GF-D8 (cell line): ENCODE measurements at places on chromosomes 7 and 10.

DNA sequence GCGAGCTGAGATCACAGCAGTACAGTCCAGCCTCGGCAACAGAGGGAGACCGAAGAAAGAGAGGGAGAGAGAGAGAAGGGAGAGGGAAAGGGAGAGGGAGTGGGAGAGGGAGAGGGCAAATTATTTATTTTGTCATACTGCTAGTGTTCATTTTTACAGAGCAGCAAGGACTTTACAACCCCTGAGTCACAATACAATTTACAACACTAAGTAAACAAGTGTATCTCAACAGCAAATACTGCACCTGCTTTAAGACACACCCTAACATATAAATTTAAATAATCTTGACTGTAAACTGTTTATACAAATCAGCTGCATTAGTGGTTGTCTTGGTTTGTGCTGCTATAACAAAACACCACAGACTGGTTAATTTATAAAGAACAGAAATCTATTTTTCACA lies 27.2 kb downstream of the HTR5A start:
- no peak for DNase-seq

DNA sequence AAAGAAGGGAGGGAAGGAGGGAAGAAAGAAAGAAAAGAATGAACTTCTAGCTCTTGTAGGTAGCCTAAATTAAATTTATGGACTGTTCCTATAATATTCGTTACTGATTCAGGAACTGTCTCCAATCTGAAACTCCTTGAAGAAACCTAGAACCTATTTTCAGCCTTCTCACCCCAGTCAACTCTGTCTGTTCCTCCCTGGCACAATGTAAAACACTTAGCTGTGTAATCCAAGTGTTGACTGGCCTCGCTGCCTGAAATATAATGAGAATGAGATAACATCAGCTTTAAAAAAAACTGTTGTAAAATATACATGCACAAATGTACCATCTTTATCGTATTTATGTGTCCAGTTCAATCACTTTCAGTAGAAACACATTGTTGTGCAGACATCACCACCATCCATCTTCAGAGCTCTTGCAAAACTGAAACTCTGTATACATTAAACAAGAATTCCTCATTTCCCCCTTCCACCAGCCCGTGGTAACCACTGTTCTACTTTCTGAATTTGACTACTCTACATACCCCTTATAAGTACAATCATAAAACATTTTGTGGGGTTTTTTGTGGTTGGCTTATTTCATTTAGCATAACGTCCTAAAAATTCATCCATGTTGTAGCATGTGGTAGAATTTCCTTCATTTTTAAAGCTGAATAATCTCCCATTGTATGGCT lies 6.3 kb upstream of the C7orf33 start:
- DNase-seq: no peak

DNA sequence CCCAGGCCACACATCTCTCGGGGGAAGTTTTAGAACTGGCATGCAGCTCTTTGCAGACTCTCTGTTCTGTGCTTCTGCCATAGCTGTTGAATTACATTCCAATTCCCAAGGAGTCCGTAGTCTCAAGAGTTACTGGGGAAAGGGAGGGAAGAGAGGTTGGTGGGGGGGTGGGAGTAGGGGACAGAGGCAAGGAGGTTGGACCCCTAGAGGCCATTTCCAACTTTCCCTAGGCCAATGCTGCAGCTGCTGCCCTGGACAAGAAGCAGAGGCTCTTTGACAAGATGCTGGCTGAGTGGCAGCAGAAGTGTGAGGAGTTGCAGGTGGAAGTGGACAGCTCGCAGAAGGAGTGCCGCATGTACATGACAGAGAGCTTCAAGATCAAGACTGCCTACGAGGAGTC lies 23.8 kb downstream of the MYH16 start:
- DNase-seq: no peak

GRCh38 chr7:5870311-5870710 lies 10.3 kb upstream of the OCM start:
- DNase-seq: no peak

DNA sequence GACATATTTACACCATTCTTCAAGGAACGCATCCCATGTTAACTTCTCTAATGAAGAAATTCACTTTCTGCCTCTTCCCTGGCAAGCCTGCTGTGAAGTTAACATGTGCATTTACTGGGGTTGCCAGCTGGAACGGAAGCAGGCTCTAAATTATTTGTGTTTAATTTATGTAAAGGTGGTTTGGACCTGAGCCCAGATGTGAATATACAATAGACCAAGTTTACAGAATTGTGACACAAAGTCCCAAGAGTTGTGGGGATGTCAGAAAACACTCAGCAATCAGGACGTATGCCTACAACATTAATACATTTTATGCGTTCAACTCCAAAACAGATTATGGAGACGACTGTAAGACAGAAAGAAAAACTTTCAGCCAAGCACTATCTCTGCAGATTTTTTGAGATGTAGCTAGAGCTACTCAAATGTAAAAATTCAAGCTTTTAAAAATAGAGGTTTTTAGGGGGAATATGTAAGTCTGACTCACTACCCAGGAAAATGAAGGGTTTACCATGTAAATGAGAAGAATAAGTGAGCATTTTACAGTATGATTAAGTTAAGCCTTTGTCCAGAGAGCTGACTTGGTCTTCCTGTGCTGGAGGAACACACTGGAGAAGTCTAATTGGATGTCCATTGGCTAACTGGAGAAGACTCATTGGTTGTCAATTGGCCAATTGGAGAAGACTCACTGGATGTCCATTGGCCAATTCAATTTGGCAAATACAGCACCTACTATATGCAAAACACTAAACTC lies 19.5 kb downstream of the NRP1 start:
- no peak for DNase-seq

DNA sequence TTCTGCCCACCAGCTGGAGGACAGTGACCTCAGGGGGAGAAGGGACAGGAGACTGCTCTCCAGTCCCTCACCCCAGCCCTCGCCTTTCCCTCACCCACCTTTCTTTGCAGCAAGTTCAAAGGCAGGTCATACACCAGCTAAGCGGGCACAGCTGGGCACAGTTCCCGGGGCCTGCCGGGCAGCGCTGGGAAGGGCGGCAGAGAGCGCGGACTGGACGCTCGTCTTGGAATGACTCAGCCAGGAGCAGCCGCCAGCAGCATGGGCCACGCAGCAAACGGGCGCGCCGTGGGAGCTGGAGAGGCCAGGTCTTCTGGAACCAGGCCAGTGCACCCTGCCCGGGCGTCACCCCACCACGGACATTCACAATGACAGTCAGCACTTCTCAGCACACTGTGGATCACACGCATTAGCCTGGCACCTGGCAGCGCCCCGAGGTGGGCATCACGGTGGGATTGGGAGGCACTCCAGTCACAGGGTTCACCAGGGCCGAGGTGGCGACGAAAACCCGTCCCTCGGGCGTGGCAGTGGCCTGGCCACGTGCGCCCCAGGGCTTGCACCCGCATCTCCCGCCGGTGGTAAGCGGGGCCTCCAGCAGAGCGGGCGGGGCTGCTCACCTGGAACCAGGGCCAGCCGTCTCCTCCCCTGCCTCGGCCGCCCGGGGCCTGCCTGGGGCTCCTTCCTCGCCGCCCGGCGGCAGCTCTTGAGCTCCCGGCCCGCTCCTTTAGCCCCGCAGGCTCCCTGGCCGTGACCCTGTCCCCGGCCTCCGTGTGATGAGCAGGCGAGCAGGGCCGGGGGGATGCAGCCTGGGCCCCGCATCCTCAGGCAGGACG lies 29.0 kb upstream of the WDFY4 start:
- DNase-seq: no peak

DNA sequence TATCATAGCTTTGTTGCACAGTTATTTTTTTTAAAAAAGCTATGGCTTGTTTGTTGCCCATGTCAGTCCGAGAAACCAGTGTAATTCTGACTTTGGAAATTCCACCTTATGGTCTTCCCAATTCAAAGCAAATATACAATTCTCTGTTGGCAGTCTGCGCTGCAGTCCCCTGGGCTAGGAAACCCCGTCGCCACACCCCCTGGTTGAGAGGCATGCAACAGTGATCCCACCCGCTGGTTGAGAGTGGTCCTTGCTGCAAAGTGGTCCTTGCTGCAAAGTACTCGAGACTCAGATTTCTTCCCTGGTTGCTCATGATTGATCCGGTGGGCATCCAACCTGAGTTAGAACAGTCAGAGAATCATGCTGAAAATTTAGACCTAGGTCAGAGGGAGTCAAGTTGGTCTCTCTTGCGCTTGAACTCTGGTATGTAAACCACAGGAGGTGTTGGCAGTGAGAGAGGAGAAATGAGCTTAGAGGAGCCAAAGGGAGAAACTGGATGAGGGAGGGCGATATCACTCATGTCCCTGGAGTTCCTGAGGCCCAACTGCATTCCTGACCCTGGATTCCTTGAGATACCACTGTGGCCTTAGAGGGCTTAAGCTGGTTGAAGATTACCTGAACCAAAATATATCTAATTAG lies 45.0 kb upstream of the STK17A start:
- no peak for DNase-seq

DNA sequence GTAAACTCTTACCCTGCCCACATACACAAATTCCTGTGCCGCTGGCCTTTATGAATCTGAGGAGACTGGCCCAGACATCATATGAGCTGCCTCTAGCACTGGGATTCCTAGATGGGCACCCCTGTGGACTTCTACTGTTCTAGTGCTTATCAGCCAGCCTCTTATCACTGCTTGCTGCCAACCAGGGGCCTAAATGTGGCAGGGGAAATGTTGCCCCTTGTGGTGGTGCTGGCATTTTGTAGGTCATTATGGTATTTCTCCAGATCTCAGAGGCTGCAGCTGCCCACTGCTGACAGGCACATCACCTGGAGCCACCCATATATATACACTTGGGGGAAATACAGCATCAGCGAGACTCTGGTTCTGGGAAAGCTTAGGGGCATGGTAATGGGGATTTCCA lies 5.4 kb downstream of the SFR1 start:
- peak; percentile 12 for DNase-seq

GRCh38 chr10:4028027-4028471 lies 243.0 kb upstream of the KLF6 start:
- no peak for DNase-seq

DNA sequence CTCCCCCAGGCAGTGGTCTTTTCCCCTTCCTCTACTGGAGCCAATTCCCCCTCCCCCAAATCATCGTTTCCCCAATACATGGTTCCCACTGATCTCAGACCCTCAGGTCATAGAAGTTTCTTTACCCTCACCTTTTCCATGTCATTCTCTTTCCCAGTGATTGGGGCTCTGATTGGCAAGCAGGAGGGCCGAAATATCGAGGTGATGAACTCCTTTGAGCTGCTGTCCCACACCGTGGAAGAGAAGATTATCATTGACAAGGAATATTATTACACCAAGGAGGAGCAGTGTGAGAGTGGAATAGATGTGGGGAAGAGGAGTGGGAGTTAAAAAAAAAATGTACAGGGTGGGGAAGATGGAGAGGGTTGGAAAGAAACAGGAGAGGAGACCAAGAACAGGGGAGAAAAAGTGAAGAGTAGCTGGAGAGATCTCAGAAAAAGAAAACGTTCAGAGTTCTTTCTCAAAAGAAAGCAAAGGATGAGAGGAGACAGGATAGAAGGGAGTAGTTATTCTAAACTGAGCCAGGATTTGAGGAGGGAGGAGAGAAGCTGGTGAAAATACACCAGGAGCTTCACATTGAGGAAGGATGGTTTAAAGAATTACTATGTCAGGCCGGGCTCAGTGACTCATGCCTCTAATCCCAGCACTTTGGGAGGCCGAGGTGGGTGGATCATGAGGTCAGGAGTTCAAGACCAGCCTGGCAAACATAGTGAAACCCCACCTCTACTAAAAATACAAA lies 858 bp downstream of the COPS6 start:
- DNase-seq: no peak

DNA sequence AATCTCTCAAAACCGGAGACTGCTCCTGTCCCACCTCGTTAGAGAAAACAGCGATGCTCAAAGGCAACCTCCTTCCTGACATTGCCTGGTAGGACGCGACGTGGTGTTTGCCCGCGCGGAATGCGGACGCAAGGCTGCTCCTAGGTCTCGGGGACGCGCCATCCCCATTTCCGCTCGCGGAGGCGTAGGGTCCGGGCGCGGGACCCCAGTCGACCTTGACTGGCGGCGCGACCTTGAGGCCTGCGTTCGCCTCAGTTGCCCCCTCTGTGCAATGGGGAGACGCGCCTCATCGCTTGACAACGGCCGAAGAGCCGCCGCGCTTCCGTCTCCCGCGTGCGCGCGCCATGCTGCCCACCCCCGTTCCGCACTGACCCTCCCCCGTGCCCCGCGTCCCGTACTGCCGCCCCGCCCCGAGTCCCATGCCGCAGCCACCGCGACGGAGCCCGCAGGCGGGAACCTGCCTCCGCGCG lies 412 bp upstream of the PPIA start:
- DNase-seq: peak; percentile 71

GRCh38 chr10:98610836-98611235 lies 164.1 kb upstream of the HPS1 start:
- no peak for DNase-seq

DNA sequence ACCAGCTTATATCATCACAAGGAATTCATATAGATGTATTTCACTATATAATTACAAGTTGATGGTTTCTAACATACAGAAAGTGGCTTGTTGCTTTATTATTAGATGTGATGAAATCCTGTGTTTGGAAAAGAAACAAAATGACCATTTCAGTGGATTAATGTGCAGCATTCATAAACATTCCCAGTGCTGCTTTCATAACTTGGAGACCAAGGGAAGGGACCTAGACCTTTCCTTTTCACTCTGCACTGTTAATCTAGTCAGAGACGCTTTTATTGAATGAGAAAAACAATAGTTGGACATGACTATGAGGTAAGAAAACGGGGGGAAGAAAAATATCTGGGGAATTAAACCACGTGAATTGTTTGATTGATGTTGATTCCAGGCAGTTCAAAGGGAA lies 160.0 kb downstream of the HDAC9 start:
- no peak for DNase-seq

DNA sequence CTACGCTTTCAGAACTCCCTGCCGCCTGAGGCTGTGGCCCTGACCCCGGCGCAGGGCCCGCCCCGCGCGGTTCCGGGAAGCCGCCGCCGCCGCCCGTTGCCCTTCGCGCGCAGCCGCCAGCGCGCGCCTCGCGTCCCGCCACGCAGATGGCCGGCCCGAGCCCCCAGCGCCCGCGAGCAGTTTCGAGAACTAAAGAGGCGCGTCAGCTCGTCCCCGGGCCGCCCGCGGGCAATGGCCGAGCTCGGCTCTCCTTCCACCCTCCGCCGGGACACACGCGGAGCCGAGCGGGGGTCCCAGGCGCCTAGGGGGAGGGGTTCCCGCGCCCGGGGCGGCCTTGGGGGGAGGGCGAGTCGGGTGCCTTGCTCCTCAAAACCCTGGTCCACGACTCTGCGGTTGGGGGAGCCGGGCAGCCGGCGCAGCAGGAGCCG lies 1.8 kb downstream of the HNRNPF start:
- no peak for DNase-seq
